ENCODE measurements at places on chromosomes 3 and 15.
A peak's percentile ranks its signal among the peaks of the same experiment; 100 is the strongest.

- no peaks in the 10 kb centered on the region for H3K27me3 ChIP-seq
- H3K4me3 ChIP-seq, result peak overlapping the region; percentile 99
- H3K36me3 ChIP-seq, result peaks cover 28% of the 10 kb centered on the region
- no peak for DNase-seq
- peaks cover 56% of the 10 kb centered on the region for H3K4me1 ChIP-seq
- H3K27ac ChIP-seq, result peak overlapping the region; percentile 81
Observed at GRCh38 chr15:40040293-40040635, 1.3 kb upstream of the SRP14 start.

GRCh38 chr15:78387246-78388037 lies 47.3 kb downstream of the CRABP1 start:
- H3K27ac ChIP-seq, result no peak overlapping the region
- no peaks in the 10 kb centered on the region for H3K4me1 ChIP-seq
- no peaks in the 10 kb centered on the region for H3K36me3 ChIP-seq

DNA sequence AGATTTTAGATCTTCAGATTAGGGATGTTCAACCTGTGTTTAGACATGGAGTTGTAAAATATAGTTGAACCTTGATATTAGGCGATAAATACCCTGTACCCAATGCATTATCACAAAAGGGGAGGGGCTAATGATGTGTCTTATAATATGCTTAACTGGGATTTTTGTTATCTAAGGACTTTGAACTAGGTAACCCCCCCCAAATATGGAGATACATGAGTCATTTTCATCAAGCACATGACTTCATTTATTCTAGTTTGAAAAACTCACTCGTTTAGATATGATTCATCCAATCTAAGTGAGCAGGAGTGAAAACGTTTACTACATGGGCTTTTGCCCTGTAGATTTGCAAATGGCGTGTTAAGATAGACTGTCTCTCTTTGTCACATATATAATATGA lies 212.4 kb downstream of the IL5RA start:
- H3K27ac ChIP-seq, result no peak overlapping the region
- H3K4me1 ChIP-seq, result no peaks in the 10 kb centered on the region
- DNase-seq, result no peak
- H3K4me3 ChIP-seq, result no peak overlapping the region

- no peak overlapping the region for H3K27ac ChIP-seq
- H3K36me3 ChIP-seq, result no peaks in the 10 kb centered on the region
- H3K27me3 ChIP-seq, result peaks cover 29% of the 10 kb centered on the region
- no peak overlapping the region for H3K4me3 ChIP-seq
- peaks cover 4% of the 10 kb centered on the region for H3K4me1 ChIP-seq
- DNase-seq, result no peak
Observed at GRCh38 chr3:40597441-40597840, 72.7 kb downstream of the ZNF621 start.

DNA sequence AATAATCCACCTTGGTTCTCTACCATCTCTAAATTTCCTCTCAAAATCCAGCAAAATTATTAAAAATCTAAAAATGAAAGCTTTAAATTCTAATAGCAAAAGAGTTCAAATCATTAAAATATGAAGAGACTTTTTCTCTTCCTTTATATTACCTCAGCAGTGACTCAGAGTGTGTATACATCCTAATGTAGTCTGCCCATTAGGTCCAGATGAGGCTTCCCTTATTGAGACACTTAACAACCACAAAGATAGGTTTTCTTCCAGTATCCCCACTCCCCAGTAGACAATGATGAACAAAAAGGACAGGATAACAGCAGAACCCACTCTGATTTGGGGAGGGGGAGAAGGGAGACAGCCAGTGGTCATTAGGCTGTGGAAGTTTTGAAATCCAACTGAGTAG lies 61.5 kb upstream of the DCBLD2 start:
- peaks cover 2% of the 10 kb centered on the region for H3K4me1 ChIP-seq
- no peak overlapping the region for H3K27ac ChIP-seq
- no peak for DNase-seq
- no peak overlapping the region for H3K4me3 ChIP-seq

DNA sequence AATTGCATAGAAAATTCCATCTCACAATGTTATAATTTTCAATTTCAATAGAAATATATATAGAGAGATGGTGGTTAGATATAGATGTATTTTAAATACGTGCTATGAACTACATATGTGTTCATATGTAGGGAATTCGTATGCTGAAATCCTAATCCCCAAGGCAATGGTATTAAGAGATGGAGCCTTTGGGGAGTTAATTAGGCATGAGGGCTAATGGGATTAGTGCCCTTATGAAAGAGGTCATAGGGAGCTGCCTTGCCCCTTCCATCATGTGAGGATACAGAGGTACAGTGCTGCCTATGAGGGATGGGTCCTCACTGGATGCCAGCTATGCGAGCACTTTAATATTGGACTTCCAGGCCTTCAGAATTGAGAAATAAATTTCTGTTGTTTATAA lies 79.6 kb upstream of the CCDC54 start:
- DNase-seq, result no peak
- H3K36me3 ChIP-seq, result no peaks in the 10 kb centered on the region
- no peak overlapping the region for H3K4me3 ChIP-seq
- peaks cover 9% of the 10 kb centered on the region for H3K27me3 ChIP-seq

DNA sequence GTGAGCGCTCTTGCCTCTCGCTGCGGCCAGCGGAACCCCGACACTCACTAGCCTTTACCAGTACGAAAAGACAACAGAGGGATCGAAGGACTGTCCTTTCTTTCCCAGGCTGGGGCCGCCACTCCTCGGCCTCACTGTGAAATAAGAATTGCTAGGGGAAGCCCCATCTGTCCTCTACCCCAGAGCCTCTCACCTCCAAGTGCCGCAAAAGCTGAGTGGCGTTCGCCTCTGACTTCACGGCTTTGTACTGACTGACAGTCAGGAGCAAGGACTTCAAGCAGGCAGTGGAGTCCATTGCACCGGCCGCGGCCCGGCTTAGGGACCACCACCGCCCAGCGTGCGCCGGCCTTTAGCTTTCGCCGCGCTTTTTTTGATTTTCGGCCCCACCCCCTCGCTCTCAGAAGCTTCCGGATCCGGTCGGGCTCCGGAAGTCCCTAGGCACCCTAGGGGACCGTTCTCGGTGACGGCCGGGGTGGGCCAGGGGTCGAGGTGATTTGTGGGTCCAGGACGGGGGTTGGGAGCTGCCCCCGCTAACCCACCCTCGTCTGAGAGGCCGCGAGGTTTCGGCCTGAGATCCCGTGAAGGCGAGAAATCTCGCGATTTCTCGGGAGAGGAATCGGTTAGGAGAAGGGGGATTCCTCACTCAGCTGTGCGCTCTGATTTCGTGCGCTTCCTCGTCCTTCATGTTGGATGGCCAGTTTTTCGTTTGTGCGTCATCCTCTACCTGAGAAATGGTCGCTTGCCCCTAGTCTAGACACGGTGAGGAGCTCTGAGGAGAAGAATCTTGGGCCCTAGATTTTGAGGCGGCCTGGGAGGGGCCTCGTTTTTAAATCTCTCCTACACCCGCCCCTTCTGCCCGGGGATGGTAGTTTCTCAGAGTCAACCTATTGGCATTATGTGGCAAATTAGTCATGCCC lies at the start of the genes CIP2A and DZIP3:
CIP2A (minus strand) TSS at position 358 of the 917 bp plus-strand sequence; CDS start at position 295, 63 bp downstream.
DZIP3 (plus strand) TSS at position 642 of the 917 bp plus-strand sequence. CDS start 15,685 bp downstream, outside the sequence.
- H3K4me1 ChIP-seq, result peaks cover 54% of the 10 kb centered on the region
- peak within 1 kb of the TSS; percentile 98 for H3K4me3 ChIP-seq
- H3K36me3 ChIP-seq, result peaks cover 32% of the 10 kb centered on the region
- peak; percentile 81 for DNase-seq

GRCh38 chr15:83848315-83849050 lies 194.6 kb downstream of the ADAMTSL3 start:
- no peaks in the 10 kb centered on the region for H3K4me1 ChIP-seq
- no peaks in the 10 kb centered on the region for H3K36me3 ChIP-seq
- no peak overlapping the region for H3K27ac ChIP-seq
- no peak overlapping the region for H3K4me3 ChIP-seq

DNA sequence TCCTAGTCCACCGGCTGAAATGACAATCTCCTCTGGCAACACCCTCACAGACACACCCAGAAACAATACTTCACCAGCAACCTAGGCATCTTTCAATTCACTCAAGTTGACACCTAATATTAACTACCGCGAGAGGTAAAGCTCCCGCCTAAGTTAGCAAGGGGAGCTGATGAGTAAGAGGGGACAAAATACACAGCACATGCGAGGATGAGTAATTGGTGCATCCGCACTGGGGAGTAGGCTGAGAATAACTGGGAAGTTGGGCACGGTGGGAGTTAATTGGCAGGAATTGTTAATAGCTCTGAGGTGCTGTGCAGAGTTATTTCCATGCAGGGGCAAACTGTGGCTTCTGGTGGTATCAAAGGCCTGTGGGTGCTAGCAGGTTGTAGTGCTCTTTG lies 14.5 kb upstream of the PLD1 start:
- peaks cover 2% of the 10 kb centered on the region for H3K4me1 ChIP-seq
- no peak overlapping the region for H3K4me3 ChIP-seq
- H3K36me3 ChIP-seq, result no peaks in the 10 kb centered on the region
- H3K27ac ChIP-seq, result no peak overlapping the region
- DNase-seq, result no peak
- H3K27me3 ChIP-seq, result peaks cover 16% of the 10 kb centered on the region

GRCh38 chr3:124076235-124076634 lies 84.3 kb upstream of the ROPN1 start:
- no peaks in the 10 kb centered on the region for H3K36me3 ChIP-seq
- DNase-seq, result no peak
- no peak overlapping the region for H3K27ac ChIP-seq
- peaks cover 25% of the 10 kb centered on the region for H3K27me3 ChIP-seq
- no peaks in the 10 kb centered on the region for H3K4me1 ChIP-seq

- no peak overlapping the region for H3K27ac ChIP-seq
- DNase-seq, result no peak
- no peaks in the 10 kb centered on the region for H3K4me1 ChIP-seq
Observed at GRCh38 chr3:50213373-50213772, 8.3 kb downstream of the SLC38A3 start.

GRCh38 chr3:160973067-160973809 lies 131.9 kb downstream of the B3GALNT1 start:
- no peaks in the 10 kb centered on the region for H3K36me3 ChIP-seq
- H3K4me1 ChIP-seq, result peaks cover 6% of the 10 kb centered on the region
- no peak for DNase-seq
- no peak overlapping the region for H3K4me3 ChIP-seq

DNA sequence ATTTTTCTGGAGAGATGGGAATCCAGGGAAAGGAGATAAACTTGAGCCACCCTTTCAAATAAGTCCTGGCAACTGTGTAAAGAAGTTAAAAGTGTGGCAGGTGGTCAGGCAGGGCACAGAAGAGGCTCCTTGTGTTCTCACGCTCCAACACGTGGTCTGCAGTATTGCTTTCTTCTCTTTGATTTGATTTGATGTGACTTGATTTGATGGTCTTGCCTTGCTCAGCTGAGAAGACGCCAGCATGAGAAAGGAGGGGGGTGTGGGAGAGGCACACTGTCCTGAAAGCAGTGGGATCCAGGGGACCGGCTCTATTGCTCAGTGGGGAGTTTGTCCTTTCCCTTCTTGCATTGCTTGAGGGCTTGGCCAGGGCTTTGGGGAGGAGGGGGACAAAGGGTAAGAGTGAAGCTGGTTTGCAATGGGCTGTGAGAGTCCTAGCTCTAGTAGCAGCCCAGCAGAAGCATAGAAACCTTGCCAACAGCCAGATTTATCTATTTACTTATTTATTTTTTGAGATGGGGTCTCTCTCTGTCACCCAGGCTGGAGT lies 25.7 kb upstream of the NEO1 start:
- no peaks in the 10 kb centered on the region for H3K36me3 ChIP-seq
- peaks cover 27% of the 10 kb centered on the region for H3K27me3 ChIP-seq
- H3K4me3 ChIP-seq, result no peak overlapping the region
- DNase-seq, result no peak
- no peaks in the 10 kb centered on the region for H3K4me1 ChIP-seq

DNA sequence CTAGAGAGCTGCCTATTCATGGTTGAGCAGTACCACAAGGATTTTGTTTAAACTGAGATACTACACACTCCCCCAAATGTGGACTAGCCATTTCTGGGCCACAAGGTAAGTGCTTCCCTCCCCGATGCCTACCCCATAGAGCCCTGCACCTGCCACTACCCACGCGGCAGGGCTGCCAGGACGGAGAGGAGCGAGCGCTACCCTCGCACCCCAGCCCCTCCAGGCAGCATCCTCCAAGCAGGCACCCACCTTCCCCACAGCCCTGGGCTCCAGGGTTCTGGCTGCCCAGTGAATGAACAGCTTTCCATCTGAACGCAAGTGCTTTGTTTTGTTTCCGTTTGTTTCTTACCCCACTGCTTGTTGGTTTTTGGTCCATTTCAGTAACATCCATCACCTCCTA lies 59.2 kb downstream of the CHDH start:
- H3K4me3 ChIP-seq, result no peak overlapping the region
- no peak for DNase-seq
- H3K27ac ChIP-seq, result no peak overlapping the region
- H3K27me3 ChIP-seq, result no peaks in the 10 kb centered on the region

- H3K36me3 ChIP-seq, result no peaks in the 10 kb centered on the region
- peaks cover 2% of the 10 kb centered on the region for H3K27me3 ChIP-seq
- H3K4me3 ChIP-seq, result no peak overlapping the region
- DNase-seq, result no peak
- peaks cover 20% of the 10 kb centered on the region for H3K4me1 ChIP-seq
Observed at GRCh38 chr3:53749448-53749847, 96.8 kb downstream of the CHDH start.

DNA sequence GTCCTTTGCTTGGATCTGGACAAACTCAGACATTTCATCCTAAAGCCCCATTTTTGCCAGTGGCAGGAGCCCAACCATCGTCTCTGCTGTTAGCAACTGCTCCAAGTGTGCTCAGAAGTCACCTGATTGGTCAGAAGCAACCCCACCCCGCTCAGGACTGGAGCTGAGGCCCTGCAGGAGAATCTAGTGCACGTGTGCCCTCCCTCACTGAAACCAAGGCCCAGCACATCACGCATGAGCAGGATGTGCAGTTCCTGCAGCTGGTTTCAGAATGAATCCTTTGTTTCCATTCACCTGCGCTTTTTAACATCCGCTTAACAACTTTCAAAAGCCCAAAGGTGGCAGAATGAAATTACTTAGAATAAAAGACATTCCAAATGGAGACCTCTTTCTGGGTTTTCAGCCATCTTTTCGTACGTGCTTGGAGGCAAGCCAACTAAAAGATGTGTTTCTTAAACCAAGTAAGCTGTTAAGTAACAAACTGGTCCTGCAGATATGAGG lies 81.2 kb downstream of the SRGAP3 start:
- peak; percentile 82 for DNase-seq
- H3K27ac ChIP-seq, result no peak overlapping the region
- no peaks in the 10 kb centered on the region for H3K27me3 ChIP-seq
- H3K36me3 ChIP-seq, result peaks cover 1% of the 10 kb centered on the region
- peaks cover 15% of the 10 kb centered on the region for H3K4me1 ChIP-seq

DNA sequence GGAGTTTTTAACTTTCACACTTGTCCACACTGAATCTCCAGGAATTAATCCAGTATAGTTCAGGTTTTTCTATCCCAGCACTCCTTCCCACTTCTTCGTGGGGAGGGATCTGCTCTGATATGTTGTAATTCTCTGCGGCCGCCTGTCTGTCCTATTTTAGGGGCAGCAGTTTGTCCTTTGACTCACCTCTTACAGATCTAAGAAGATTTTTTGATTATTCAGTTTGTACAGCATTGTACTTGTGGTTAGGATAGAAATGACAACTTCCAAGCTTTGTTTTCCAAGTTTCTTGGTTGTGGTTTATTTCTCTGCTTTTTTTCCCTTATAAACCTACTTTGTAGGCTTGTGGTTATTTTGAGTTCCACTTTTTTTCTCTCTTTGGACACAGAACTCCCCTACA lies 601.7 kb downstream of the SI start:
- no peak overlapping the region for H3K27ac ChIP-seq
- H3K4me3 ChIP-seq, result no peak overlapping the region
- no peak for DNase-seq
- H3K36me3 ChIP-seq, result no peaks in the 10 kb centered on the region

Data from activated CD4-positive, alpha-beta T cell treated with anti-CD3 and anti-CD28 coated beads, Interleukin-2, amount 10 ng/mL, durations not matched to agents 7 days and 5 days (primary cell).